Astrocyte (in vitro differentiated cells and primary cell): ENCODE measurements at places on chromosomes 1 and 21. TPM values are rescaled to one million over a fixed set of nuclear protein-coding genes. Genes with fewer than 3 reads are reported as not detected.

GRCh38 chr1:244800821-244801220, 34.6 kb upstream of the COX20 start:
- DNase-seq, result no peak

GRCh38 chr1:228044961-228045360, 37.5 kb upstream of the ARF1 start:
- DNase-seq, result no peak

GRCh38 chr1:215458104-215458503, 109.0 kb upstream of the KCTD3 start:
- DNase-seq, result peak; percentile 62

DNA sequence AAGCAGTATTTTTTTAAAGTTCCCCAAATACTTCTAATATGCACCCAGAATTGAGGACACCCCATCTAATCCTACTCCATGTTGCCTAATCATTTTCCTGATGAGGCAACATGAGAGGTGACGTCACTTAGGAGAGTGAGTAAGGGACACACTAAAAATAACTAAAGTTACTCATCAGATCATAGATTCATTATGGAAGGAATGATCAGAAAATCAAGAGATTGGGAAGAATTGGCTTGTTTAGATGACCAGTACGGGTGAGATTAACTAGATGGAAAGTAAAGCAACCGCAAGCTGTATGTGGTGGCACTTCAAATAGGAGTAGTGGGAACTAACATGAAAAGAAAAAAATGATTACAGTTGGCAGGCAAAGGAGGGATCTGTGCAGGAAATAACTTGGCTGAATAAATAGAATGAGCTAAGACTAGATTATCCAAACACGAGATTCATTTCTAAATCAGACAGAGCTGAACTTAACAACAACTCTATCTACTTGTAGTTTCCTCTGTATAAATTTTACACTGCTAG, 61.4 kb upstream of the CXADR start:
- peak; percentile 82 for DNase-seq

DNA sequence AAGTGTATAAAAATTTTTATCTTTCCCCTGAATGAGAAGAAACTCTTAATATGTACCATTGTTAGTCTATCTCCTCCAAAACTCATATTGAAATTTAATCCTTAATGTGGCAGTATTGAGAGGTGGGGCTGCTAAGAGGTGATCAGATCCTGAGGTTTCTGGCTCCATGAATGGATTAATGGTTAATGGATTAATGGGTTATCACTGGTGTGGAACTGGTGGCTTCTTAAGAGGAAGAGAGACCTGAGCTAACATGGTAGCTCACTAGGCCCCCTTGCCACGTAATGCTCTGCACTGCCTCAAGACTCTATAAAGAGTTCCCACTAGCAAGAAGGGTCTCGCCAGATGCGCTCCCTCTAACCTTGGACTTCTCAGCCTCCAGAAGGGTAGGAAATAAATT, 70.6 kb upstream of the ZBTB18 start:
- no peak for DNase-seq

DNA sequence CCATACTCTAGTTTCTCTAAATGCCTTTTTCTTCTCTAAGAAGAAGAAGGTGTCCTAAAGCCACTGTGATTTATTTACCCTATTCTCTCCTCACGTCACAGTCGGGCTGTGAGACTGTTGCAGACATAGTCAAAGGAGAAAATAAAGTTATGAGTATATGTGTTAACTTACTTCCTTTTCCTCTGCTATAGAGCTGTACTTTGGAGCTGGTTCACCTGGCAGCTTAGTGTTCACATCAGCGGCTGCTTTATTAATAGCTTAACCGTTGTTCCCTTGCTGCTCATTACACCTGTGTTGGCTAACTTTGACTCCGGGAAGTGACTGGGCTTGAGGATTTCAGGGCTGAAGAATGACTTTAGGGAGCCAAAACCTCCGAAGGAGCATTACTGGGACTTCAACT, 3.6 kb downstream of the PFKFB2 start:
- DNase-seq, result no peak

DNA sequence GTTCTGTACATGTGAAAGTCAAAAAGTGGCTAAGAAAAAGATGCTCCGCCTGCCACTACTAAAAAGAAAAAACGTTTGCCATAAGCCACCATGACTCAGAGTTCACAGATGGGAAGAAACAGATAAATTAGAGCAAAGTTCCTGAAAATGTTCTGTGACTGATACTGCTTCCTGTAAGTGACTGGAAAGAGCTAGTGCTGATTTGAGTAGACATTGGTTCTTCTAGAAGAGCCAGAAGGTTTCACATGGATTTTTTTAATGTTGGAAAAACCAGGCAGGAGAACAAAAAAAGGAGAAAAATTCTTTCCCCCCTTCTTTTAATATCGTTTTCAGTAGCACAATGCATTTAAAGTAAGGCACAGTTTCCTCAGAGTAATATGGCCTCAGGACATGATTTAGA, 221.4 kb downstream of the HLX start:
- DNase-seq, result peak; percentile 90

- no peak for DNase-seq
Measured at GRCh38 chr1:186154651-186155050, 220.4 kb downstream of the TPR start.

- DNase-seq, result no peak
Measured at GRCh38 chr1:201507360-201507675, 395 bp upstream of the CSRP1 start.

Gene CBS
- total RNA-seq, result 169 and 195 TPM in 2 replicates

DNA sequence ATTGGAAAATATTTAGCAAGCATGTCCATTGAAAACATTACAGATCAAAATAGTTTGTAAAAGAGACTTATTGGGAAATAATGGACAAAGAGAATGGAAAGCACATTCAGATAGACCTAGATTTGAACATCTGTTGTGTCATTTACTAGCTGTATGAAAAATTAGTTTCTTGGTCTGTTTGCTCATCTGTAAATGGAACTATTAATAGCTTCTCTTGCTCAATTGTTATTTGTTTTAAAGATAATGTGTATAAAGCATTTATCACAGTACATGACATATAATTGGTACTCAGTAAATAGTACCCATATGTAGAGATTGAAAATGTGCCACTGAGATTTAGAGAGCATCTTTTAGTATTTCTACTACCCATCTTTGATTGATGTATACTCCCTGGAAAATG, 25.9 kb downstream of the RPAP2 start:
- no peak for DNase-seq
